ENCODE measurements at places on chromosomes 1 and 21. TPM values are rescaled to one million over a fixed set of nuclear protein-coding genes. Genes with fewer than 3 reads are reported as not detected.

Gene FAM229A
- total RNA-seq = 1.1 TPM

Gene C1orf87
- total RNA-seq = not detected

Gene FAM131C
- 0.28 TPM for total RNA-seq

Gene NBPF10
- total RNA-seq = 3.1 TPM
